Ascending aorta (tissue), 2 donors: ENCODE measurements at places on chromosomes 13 and 19.

DNA sequence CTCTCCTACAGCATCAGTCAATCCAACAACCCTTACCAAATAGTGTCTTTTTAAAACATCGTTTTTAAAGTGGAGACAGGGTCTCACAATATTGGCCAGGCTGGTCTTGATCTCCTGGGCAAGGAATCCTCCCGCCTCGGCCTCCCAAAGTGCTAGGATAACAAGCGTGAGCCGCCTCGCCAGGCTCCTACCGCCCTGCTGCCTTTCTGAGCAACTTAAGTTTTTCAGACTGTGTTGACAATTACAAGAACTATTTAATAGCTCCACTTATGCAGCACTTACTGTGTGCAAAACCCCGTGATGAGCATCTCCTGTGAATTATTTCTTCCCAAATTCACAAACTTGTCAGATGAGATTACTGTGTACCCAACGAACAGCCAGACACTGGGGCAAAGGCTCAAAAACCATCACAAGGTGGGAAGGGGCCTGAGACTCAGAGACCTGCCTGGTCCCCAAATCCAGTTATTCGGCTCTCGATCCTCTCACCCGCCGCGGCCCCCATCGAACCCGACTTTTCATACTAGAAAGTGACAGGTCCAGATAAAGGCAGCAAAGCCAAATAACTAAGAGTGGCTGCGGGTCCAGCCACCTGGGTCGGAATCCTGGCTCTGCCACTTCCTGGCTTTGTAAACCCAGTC is 581 bp downstream of the RPL18 start:
- DNase-seq, result no peak

- no peak for DNase-seq
These were observed 87.6 kb downstream of the HSPH1 start for GRCh38 chr13:31073859-31074718.

- no peak for DNase-seq
These were observed 79.7 kb downstream of the STARD13 start for GRCh38 chr13:33205804-33206221.

DNA sequence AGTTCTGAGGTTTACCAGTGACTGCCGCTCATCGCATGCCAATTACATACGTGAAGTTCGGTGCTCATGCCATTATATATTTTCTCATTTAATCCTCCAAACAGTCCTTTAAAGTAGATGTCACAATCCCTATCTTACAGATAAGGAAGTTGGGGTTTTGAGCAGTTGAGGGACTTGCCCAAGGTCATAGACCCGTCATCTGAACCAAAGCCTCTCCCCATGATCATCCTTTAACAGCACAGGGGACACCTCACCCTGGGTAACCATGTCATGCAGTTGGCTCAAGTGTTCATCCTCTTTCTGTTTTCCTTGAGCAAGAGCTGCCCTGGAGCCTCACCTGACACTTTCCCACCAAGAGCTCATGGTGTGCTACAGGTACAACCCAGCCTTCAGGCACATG is 69.1 kb downstream of the HSPH1 start:
- peak; percentile 9 for DNase-seq

DNA sequence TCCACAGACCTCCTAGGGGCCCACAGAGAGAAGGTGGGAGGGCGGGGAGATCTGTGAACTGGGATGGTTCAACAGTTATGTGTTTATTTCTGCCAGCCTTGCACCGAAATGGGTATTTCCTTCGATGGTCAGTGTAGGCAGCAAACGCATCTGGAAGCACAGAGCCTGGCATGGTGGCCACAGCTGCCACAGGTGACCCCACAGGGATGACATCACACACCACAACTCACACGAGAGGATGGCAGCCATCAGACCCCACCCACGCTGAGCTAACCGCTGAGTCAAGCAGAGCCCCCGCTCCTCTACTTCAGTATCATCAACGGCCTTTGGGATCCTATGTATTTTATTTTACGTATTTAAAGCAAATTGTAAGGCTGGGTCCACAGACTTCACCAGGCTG is 37.4 kb downstream of the NAXD start:
- no peak for DNase-seq
